ENCODE measurements at places on chromosomes 16 and 17. TPM values are rescaled to one million over a fixed set of nuclear protein-coding genes. Genes with fewer than 3 reads are reported as not detected.

DNA sequence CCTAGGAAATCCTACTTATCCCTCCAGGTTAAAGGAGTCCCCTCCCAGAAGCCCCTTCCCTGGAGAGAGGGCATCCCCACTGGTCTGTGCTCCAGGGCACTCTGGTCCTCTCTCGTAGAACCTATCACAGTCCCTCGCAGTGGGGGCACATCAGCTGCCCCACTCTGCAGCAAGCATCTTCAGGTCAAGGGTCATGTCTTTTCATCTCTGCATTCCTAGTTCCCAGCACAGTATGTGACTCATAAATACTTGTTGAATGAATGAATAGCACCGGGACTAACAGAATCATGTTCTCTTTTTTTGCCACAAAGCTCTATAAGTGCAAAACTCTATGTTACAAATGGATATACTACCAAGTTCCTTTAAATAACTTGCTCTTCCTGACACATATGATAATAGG lies 36.0 kb downstream of the RNF157 start:
- no peak overlapping the region for H3K4me3 ChIP-seq
- DNase-seq = peak; percentile 76
- H3K27me3 ChIP-seq = no peaks in the 10 kb centered on the region
- no peaks in the 10 kb centered on the region for H3K36me3 ChIP-seq

- H3K36me3 ChIP-seq = peaks cover under 1% of the 10 kb centered on the region
- no peak for DNase-seq
- H3K27ac ChIP-seq = peak overlapping the region; percentile 96
- peaks cover 34% of the 10 kb centered on the region for H3K4me1 ChIP-seq
Observed at GRCh38 chr16:81505011-81505661, 60.5 kb downstream of the CMIP start.

ALOX12B gene
- 1.2 TPM for total RNA-seq

SDR42E2 gene
- total RNA-seq = not detected

DNA sequence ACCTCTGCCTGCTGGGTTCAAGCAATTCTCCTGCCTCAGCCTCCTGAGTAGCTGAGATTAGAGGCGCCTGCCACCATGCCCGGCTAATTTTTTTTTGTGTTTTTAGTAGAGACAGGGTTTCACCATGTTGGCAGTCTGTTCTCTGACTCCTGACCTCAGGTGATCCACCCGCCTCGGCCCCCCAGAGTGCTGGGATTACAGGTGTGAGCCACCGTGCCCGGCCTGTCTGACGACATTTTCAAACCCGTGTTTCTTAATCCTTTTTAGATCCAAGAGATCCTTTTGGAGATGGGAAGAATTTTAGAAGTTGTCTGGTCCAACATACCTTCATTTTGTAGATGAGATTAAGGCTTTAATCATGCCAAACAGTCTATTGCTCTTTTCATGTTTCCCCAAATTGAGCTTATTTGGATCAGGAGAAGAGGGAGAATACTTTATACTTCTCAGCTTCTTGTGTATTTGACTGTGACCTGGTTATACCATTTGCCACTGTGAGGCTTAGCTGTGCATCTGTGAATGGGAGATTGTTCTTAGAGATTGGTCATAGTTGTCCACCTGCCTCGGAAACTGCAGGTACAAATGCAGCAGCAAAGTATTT lies 25.8 kb downstream of the USP10 start:
- no peak for DNase-seq
- no peak overlapping the region for H3K27ac ChIP-seq
- H3K4me3 ChIP-seq = no peak overlapping the region
- H3K4me1 ChIP-seq = peaks cover 32% of the 10 kb centered on the region
- H3K36me3 ChIP-seq = peaks cover 6% of the 10 kb centered on the region
- H3K27me3 ChIP-seq = no peaks in the 10 kb centered on the region

MEOX1 gene
- total RNA-seq = 0.84 TPM
